Testis (tissue), 5 donors: ENCODE measurements at places on chromosomes 5 and 9.

GRCh38 chr9:114121227-114122135 lies 22.4 kb upstream of the KIF12 start:
- H3K27ac ChIP-seq, result no peak overlapping the region
- H3K27me3 ChIP-seq, result no peaks in the 10 kb centered on the region
- H3K4me1 ChIP-seq, result peaks cover 10% of the 10 kb centered on the region
- no peak for DNase-seq
- H3K4me3 ChIP-seq, result no peak overlapping the region

GRCh38 chr5:138230261-138230660 lies 17.1 kb upstream of the CDC23 start:
- H3K27me3 ChIP-seq, result no peaks in the 10 kb centered on the region
- no peak overlapping the region for H3K4me3 ChIP-seq
- H3K27ac ChIP-seq, result no peak overlapping the region
- H3K4me1 ChIP-seq, result peaks cover 9% of the 10 kb centered on the region
- no peak for DNase-seq
- H3K36me3 ChIP-seq, result no peaks in the 10 kb centered on the region

- H3K27ac ChIP-seq, result no peak overlapping the region
- H3K27me3 ChIP-seq, result no peaks in the 10 kb centered on the region
- H3K36me3 ChIP-seq, result no peaks in the 10 kb centered on the region
- peak; percentile 17 for DNase-seq
- H3K4me3 ChIP-seq, result peak overlapping the region; percentile 66
Observed at GRCh38 chr9:4490705-4491625, 697 bp downstream of the SLC1A1 start.

- H3K4me3 ChIP-seq, result no peak overlapping the region
- DNase-seq, result no peak
- no peaks in the 10 kb centered on the region for H3K4me1 ChIP-seq
- no peak overlapping the region for H3K27ac ChIP-seq
- H3K27me3 ChIP-seq, result no peaks in the 10 kb centered on the region
Observed at GRCh38 chr9:7104625-7105024, 346.9 kb downstream of the KDM4C start.

DNA sequence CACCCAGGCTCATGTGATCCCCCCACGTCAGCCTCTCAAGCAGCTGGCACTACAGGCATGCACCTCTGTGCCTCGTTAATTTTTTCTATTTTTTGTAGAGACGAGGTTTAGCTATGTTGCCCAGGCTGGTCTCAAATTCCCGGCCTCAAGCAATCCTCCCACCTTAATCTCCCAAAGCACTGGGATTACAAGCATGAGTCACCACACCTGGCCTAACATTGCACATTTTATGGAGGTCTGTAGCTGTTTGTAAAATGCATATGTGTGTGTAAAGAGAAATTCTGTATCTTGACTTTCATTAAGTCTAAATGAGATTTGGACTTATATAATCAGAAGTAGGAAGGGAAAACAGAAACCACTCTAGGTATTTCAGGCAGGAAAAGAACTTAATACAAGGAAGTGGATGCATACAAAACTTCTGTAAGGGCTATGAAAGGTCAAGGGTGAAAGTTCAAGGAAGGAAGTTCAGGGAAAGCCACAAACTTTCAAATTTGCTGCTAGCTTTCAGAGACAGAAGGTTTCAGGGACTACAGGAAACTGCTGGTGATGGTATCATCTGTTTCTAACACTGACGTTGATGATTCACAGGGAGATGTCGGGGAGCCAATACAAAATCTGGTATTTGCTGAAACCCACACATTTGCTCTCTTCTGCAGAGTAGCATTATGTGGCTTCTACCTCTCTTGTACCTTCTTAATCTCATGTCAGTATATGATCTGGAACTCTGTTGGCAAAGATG lies 209.4 kb downstream of the PIK3R1 start:
- H3K36me3 ChIP-seq, result no peaks in the 10 kb centered on the region
- H3K27ac ChIP-seq, result no peak overlapping the region
- H3K4me1 ChIP-seq, result peaks cover 7% of the 10 kb centered on the region
- DNase-seq, result no peak
- H3K27me3 ChIP-seq, result no peaks in the 10 kb centered on the region

GRCh38 chr9:12935714-12936113 lies 160.9 kb downstream of the LURAP1L start:
- no peak overlapping the region for H3K4me3 ChIP-seq
- H3K27ac ChIP-seq, result no peak overlapping the region
- peaks cover 3% of the 10 kb centered on the region for H3K27me3 ChIP-seq
- DNase-seq, result no peak

DNA sequence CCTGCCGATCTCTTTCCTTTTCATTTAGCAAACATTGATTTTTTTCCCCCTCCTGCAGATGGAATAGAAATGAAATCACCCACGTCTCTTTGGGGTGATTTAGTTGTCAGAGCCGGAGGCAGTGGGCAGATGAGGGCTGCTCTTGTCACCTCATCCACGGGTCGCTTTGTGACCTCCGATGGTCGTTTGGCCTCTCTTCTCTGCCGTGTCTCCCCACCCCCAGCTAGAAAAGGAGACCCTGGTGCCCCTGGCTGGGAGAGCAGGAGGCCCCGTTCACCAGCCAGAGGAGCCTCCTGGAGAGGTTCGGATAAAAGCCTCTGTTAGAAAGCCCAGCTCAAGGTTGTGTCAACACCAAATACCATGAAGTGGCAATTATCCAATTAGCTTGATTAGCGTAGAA lies 21.6 kb upstream of the RXRA start:
- no peaks in the 10 kb centered on the region for H3K36me3 ChIP-seq
- no peaks in the 10 kb centered on the region for H3K4me1 ChIP-seq
- H3K4me3 ChIP-seq, result no peak overlapping the region
- H3K27ac ChIP-seq, result no peak overlapping the region
- no peaks in the 10 kb centered on the region for H3K27me3 ChIP-seq

GRCh38 chr5:136228136-136228757 lies 35.3 kb upstream of the SMIM32 start:
- no peaks in the 10 kb centered on the region for H3K27me3 ChIP-seq
- no peaks in the 10 kb centered on the region for H3K4me1 ChIP-seq
- no peaks in the 10 kb centered on the region for H3K36me3 ChIP-seq
- no peak overlapping the region for H3K27ac ChIP-seq

DNA sequence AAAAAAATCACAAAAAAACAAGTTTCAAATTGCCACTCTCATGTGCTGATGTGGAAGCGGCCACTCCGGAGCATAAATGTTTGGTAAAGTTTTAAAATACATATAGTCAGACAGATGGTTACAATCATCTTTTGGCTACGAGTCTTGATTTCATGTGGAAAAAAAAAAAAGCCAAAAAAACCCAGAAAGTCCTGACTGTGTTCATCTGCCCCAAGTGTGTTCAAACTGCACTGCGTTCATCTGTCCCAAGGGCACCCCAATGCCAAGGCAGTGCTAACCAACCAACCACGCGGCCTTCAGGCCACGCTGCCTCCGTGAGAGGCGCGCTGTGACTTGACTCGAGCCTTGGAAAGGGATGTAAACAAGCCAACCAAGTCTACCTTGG lies 127.1 kb downstream of the MYO10 start:
- no peaks in the 10 kb centered on the region for H3K27me3 ChIP-seq
- H3K36me3 ChIP-seq, result no peaks in the 10 kb centered on the region
- no peak overlapping the region for H3K4me3 ChIP-seq

- H3K36me3 ChIP-seq, result no peaks in the 10 kb centered on the region
- H3K4me3 ChIP-seq, result no peak overlapping the region
- no peak for DNase-seq
- H3K27ac ChIP-seq, result no peak overlapping the region
- H3K27me3 ChIP-seq, result no peaks in the 10 kb centered on the region
- peaks cover 24% of the 10 kb centered on the region for H3K4me1 ChIP-seq
Observed at GRCh38 chr9:75911390-75911789, 20.9 kb downstream of the PCSK5 start.

DNA sequence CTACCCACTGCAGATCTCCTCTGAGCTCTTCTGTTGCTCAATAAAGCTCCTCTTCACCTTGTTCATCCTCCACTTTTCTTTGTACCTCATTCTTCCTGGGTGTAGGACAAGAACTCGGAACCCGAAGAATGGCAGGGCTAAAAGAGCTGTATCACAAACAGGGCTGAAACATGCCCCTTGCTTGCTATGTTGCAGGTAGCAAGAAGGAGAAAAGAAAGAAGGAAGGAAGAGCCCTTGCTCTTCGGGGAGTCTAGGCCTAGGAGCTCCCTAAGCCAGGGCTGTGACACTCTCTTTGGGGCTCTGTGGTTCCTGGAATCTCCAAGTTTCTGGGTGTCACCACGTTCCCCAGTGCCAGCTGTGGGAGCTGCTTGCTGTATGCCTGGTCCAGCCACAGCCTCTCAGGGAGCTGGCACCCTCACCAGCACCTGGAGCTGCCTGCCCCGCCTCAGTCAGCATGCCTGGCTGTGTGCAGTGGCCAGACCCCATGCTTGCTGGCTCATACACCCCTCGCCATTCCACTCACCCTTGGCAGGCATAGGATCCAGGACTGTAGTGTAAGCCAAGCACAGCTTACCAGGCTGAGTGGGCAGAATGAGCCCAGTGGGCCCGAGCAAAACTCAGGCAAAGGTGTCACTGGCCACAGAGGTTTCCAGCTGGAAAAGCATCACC lies 274.8 kb upstream of the ADRA1B start:
- H3K27me3 ChIP-seq, result no peaks in the 10 kb centered on the region
- no peaks in the 10 kb centered on the region for H3K36me3 ChIP-seq
- no peak overlapping the region for H3K4me3 ChIP-seq
- no peak overlapping the region for H3K27ac ChIP-seq
- H3K4me1 ChIP-seq, result no peaks in the 10 kb centered on the region

- no peak for DNase-seq
- no peaks in the 10 kb centered on the region for H3K36me3 ChIP-seq
- no peaks in the 10 kb centered on the region for H3K27me3 ChIP-seq
- peaks cover 7% of the 10 kb centered on the region for H3K4me1 ChIP-seq
- H3K27ac ChIP-seq, result peak overlapping the region; percentile 27
Observed at GRCh38 chr9:4936277-4936676, 48.8 kb upstream of the JAK2 start.

- no peak overlapping the region for H3K27ac ChIP-seq
- H3K36me3 ChIP-seq, result no peaks in the 10 kb centered on the region
- H3K4me1 ChIP-seq, result peaks cover 8% of the 10 kb centered on the region
- peak; percentile 50 for DNase-seq
- no peaks in the 10 kb centered on the region for H3K27me3 ChIP-seq
- no peak overlapping the region for H3K4me3 ChIP-seq
Observed at GRCh38 chr5:36373527-36374086, 71.9 kb upstream of the RANBP3L start.

DNA sequence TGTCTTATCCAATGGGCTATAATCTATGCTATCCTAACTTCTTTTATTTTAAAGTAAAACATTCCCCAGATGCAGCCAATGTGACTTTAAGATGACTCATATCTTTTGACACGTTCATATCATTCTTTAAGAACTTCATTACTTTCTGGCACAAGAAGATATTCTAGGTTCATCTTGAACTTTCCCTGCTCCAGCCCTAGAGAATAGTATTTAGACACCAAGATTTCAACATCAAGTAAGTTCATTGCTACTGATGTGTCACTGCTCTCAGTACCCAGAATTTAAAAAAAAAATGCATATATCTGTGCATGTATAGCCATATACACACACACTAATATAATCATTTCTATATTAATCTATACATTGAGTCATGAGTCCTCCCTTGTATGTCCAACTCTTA lies 175.2 kb downstream of the SAXO1 start:
- no peaks in the 10 kb centered on the region for H3K36me3 ChIP-seq
- no peak overlapping the region for H3K4me3 ChIP-seq
- H3K27me3 ChIP-seq, result no peaks in the 10 kb centered on the region
- peaks cover 7% of the 10 kb centered on the region for H3K4me1 ChIP-seq

- no peak overlapping the region for H3K27ac ChIP-seq
- peaks cover 7% of the 10 kb centered on the region for H3K4me1 ChIP-seq
- H3K36me3 ChIP-seq, result no peaks in the 10 kb centered on the region
- H3K27me3 ChIP-seq, result no peaks in the 10 kb centered on the region
- no peak overlapping the region for H3K4me3 ChIP-seq
Observed at GRCh38 chr5:174172566-174172965, 127.1 kb downstream of the NSG2 start.

DNA sequence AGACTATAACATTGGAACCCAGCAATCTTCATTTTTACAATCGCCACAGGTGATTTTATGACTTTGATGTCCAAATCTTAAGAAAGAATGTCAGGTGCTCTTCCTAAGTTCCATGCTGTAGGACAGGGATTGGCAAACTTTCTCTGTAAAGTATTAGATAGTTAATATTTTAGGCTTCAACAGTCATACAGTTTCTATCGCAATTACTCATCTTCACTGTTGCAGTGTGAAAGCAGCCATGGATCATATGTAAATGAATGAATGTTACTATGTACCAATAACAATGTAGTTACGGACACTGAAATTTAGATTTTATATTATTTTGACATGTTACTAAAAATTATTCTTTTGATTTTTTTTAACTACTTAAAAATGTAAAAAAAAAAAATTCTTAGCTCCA lies 169.7 kb downstream of the DTWD2 start:
- no peaks in the 10 kb centered on the region for H3K36me3 ChIP-seq
- H3K27ac ChIP-seq, result no peak overlapping the region
- H3K4me1 ChIP-seq, result no peaks in the 10 kb centered on the region
- DNase-seq, result no peak
- H3K27me3 ChIP-seq, result no peaks in the 10 kb centered on the region

DNA sequence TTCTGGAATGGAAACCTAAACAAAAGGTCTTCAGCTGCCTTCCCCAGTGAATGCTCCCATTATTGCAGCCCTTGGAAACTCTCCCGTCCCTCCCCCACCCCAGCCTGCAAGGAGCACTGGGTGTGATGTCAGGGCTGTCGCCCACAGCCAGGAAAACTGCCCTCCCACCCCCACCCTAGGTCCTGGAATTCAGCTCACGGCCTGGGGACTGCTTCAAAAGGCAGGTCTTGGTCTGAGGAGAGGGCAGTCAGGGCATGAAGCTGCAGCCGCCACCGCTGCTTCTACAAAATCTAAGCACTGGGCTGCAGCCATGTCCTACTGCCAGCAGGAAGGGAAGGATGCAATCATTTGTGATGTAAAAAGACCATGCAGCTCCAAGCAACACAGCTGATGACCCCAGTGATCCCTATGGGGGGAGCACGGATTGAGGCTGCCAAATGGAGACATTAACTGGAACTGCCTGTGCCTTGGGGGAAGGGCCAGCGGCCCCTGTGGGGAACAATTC lies 11.4 kb downstream of the GRHPR start:
- no peaks in the 10 kb centered on the region for H3K36me3 ChIP-seq
- peak overlapping the region; percentile 51 for H3K27ac ChIP-seq
- peaks cover 39% of the 10 kb centered on the region for H3K4me1 ChIP-seq

GRCh38 chr9:37105234-37105633 lies 15.1 kb upstream of the ZCCHC7 start:
- no peaks in the 10 kb centered on the region for H3K36me3 ChIP-seq
- no peaks in the 10 kb centered on the region for H3K27me3 ChIP-seq
- DNase-seq, result no peak
